Upper lobe of left lung (tissue), 6 donors: ENCODE measurements at places on chromosomes 1 and 21. TPM values are rescaled to one million over a fixed set of nuclear protein-coding genes. Genes with fewer than 3 reads are reported as not detected.

DNA sequence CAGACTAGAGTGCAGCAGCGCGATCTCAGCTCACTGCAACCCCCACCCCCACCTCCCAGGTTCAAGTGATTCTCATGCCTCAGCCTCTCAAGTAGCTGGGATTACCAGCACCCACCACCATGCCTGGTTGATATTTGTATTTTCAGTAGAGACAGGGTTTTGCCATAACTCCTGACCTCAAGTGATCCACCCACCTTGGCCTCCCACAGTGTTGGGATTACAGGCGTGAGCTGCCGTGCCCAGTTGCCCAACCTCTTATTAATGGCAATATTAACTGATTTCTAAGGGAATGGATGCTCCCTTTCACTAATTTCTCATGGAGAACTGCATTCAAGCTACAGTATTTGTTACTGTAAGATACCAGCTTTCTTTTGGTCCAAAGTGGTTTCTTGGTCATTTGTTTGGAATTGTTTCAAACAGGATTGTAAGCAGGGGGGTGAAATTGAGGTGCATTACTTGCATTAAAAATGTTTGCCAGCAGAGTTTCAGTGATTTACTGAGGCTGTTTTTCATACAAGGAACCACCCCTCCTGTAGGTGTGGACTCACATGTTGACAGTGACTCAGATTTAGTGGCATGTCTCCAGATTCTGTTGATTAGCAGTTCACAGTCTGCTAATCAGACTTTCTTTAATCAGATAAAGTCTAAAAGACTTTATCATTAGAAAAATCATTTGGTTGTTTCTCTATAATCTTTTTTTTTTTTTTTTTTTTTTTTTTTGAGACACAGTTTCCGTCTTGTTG, 3.9 kb upstream of the TGFBR3 start:
- DNase-seq = no peak

GRCh38 chr1:82388679-82389078, 587.9 kb downstream of the ADGRL2 start:
- DNase-seq = no peak

GRCh38 chr1:30103708-30104411, 619.5 kb downstream of the MATN1 start:
- no peak for DNase-seq

- DNase-seq = no peak
Observed at GRCh38 chr1:79457562-79458224, 451.2 kb upstream of the ADGRL4 start.

DNA sequence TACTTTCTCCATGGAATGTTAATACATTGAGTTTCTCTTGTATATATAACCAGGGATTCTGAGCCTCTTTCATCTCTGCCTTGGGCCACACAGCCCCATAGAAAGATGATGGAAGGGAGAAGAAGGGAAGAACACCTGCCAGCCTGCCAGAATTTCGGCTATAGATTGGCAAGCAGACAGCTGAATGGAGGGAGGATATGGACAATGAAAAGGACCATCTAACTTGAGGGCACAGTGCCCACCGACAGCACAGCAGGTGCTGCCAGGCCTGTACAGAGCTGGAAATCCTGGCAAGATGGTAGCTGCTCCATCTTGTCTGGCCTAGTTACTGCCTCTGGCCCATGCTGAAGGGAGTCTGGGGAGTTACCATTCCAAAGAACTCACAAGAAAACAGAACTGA, 244.3 kb downstream of the FGGY start:
- no peak for DNase-seq

DNA sequence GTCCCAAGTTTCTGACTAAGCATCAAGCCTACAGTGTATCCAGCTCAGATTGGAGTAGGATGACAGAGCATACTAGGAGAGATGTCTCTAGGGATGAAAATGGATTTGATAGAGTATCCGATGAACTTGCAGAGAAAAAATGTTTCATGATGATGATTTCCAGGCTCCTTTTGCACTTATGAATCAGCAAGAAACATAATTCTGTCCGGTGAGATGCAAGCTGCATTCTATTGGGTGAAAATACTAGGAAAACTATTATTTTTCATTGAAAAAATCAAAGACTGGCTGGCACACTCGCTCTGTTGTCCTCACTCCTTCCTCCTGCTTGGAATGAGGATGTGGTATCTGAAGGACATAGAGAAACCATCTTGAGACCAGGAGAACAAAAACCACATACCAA, 35.4 kb upstream of the RAB3GAP2 start:
- no peak for DNase-seq

DNA sequence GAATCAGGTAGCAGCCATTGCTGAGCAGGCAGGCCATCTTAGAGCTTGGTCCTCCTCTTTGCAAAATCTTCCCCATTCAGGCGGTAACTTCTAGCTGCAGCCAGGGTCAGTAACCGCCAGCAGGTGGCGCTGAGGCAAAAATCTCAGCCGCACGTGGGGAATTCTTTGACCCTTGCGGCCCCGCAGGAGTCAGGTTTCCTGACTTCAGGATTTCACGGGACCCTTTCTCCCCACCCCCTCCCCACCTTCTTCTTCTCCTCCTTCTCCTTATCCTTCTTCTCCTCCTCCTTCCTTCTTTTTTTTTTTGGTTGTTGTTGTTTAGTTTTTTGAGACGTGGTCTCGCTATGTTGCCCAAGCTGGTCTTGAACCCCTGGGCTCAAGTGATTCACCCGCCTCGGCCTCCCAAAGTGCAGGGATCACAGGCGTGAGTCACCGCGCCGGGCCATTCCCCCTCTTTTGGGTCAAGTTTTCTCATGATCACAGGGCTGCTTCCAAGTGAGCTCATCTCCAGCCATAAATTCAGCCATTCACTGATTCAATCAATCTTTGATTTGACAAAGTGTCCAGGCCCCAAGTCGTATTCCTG, 33.4 kb upstream of the TENT5B start:
- no peak for DNase-seq

DNA sequence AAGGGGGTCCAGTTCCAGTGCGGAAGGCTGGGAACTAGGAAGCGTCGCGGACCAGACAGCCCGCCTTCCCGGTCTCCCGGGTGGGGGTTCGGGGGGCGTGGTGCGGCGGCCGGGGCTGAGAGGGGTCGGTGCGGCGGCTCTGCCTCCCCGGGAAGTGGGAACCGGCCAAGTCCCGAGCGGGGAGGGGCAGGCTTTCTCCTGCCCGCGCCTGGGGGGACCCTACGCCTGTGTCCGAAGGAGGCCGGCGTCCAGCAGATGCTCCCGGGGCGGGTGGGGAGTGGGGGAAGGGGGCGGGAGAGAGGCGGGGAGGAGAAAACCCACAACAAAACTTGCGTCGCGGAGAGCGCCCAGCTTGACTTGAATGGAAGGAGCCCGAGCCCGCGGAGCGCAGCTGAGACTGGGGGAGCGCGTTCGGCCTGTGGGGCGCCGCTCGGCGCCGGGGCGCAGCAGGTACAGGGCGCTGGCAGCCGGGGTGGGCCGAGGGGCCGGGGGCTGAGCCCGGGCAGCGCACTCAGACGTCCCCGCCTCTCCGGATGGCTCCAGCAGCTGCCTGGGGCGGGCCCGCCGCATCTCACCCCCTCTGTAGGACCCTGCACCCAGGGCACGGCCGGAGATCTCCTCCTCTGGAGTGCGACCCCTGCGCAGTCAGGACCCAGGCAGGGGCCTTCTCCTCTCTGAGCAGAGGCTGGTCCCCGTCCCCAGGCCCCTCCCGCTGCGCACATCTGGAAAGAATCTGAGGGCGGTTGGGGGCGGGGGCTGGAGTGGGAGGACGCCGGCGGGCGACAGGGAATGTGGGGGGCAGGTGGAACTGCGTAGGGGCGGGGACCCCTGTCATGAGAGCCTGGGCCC, at the start of gene PODN:
Gene PODN (plus strand): TSS at position 355 of the 849 bp plus-strand sequence. CDS start 7,643 bp downstream, outside the sequence.
- DNase-seq = no peak

DNA sequence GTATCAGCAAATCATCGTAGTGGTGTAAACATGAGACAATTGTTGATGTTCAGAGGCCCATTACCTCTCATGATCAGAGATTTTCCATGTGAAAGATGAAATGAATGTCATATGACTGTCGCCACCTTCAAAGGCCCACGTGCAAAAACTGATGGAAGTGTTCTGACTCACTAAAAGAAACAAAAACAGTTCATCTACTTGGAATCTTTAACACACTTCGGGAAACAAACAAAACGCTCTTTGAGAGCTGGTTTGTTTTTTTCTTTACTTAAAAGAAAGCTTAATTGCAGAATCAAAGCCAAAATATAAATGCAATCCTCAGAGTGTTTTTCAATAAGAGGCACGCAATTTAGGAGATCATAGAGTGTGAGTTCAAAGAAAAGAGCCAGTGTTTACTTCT, 100.8 kb downstream of the PLPPR4 start:
- DNase-seq = no peak

DNA sequence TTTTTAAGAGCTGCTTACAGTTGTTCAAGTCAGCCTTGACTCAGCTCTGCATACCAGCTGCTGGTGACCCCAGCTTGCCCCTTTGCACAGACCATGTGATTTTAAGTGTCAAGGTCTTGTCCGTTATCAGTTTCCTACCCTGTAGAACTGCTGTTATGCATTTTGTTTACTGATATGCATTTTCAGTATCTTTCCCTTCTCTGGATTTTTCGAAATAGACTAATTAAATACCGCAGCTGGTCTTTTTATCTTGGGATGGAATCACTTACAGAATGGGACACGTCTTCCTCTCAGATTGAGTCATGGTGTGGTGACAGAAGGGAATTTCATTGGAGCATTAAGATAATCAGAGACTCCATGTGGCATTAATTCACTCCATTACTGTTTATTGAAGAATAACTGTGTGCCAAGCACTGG, 145.6 kb downstream of the FMN2 start:
- no peak for DNase-seq

- no peak for DNase-seq
Observed at GRCh38 chr1:2344744-2345296, 46.5 kb downstream of the MORN1 start.

- no peak for DNase-seq
Observed at GRCh38 chr21:36749935-36750575, 51.1 kb downstream of the SIM2 start.

DNA sequence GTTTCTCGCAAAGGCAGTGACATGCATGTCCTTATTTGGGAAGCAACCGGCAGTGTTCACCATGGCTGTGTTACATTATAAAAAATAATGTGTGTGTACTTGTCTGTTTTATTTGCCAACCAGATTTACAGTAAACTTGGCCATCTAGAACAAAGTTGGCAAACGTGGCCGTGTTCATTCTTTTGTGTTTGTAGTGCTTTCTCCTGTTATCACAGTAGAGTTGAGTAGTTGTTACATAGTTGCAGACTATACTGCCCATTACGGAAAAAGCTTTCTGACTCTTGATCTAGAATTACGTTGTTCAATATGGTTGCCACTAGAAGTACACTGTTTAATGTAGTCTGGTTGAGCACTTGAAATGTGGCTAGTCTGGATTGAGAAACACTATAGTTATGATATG, 19.4 kb downstream of the SOAT1 start:
- no peak for DNase-seq

The ST6GALNAC3 gene
- 6.7 TPM for total RNA-seq

GRCh38 chr1:182601416-182601786, 2.8 kb downstream of the RGS16 start:
- DNase-seq = no peak

The VAV3 gene
- total RNA-seq = 6.1 TPM

DNA sequence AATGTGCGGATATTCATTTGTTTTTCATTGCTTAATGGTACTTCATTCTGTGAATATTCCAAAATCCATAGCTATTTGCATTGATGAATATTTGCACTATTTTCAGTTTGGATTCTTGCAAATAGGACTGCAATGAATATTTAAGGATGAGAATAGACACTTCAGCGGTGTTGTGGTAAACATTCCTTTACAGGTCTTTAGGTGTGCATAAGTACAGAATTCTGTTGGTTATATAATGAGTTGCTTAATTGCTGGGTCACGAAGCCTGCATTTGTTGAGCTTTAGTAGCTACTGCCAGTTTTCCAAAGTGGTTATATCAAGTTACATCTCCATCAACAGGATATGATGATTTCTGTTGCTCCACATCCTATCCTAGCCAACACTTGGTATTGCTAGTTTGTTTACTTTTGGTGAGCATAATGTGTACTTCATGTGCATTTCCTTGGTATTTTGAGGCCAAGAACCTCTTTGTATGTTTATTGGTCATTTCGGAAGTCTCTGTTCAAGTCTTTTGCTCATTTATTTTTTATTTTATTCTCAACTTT, 64.2 kb upstream of the CYYR1 start:
- no peak for DNase-seq

- peak; percentile 53 for DNase-seq
Observed at GRCh38 chr1:143691400-143691891, 280.3 kb downstream of the FAM72C start.

GRCh38 chr1:184283999-184284398, 102.8 kb upstream of the C1orf21 start:
- DNase-seq = peak; percentile 27

DNA sequence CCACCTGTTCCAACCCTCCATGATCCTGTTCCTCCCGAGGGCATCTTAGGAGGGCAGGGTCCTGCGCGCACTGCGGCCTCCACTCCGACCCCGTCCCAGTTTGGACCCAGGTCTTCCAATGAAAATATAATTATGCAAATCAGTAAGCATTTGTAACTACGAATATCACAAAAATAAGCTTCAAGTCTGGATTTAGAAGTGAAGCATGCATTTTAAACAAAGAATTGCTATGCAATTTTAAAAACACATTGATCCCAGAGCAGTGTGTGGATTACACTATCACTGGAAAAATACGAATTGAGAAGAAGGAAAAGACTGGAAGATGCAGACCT, 673 bp downstream of the PRMT2 start:
- DNase-seq = no peak

GRCh38 chr1:5198328-5198727, 543.9 kb downstream of the AJAP1 start:
- no peak for DNase-seq

The COL8A2 gene
- total RNA-seq = 17.5 TPM

The TFF2 gene
- not detected for total RNA-seq

The KHDC4 gene
- total RNA-seq = 105 TPM

- no peak for DNase-seq
Observed at GRCh38 chr1:21818656-21819055, 6.6 kb downstream of the LDLRAD2 start.

DNA sequence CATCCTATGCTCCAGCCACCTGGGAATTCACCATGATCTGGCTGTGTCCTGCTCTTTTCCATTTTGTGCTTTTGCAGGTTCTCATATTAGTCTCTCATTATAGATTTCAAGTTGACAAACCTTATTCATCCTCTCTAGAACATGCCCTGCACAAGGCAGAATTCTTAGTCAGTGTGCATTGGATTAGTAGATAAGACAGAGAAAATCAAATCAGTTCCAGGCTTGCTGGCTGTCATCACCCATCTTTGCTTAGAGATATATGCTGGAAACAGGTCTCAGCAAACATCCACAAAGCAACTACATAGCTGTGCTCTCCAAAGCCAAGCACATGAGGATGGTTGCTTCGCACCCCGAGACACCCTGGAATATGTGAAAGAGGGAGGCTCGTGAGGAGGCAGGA, 24.8 kb downstream of the TSPAN2 start:
- no peak for DNase-seq

- no peak for DNase-seq
Observed at GRCh38 chr1:14755518-14756252, 157.2 kb downstream of the KAZN start.

GRCh38 chr1:169576935-169577331, 9.3 kb downstream of the F5 start:
- no peak for DNase-seq

The PPIAL4G gene
- not detected for total RNA-seq
